ENCODE measurements at places on chromosomes 6 and 20.

DNA sequence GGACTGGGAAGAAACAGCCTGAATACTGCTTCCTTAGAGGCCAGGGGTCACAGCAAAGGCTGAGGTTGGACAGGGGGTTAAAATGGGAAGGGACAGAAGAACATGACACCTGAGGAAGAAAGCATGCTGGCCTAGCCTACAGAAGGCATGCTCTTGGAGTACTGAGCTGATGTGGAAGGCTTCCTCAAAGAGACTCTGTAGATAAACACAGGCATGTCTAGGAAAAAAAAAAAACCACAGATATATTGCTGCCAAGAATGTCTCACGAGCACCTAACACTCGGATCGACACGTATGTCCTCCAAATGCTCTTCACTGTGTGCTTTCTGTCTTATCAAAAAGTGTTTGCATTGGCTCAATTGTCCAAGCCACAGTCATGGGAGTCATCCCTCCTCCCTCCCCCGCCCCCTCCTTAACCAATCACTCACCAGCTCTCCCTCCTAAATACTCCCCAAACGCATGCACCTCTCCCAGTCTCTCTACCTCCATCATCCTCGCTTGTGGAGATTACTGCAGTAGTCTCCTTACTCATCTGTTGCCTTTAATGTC is 101.1 kb upstream of the LRFN2 start:
- no peak for DNase-seq

DNA sequence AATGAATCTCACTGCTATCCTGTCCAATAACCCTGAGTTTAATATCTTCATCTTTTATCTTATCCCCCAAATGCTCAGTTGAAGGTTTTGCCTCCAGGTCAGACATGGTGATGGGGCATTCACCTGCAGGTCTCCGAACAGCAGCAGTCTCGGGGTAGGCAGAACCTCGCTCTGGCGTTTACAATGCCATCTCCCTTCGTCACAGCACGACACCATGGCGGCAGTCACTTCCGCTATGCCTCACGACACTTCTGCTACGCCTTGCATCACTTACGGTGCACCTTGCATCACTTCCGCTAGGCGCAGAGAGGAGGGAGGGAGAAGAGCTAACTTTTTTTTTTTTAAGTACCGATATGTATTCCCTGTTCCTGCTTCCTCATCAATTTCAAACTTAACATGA is 194.9 kb downstream of the BCAS1 start:
- DNase-seq: no peak

- no peak for DNase-seq
Observed at GRCh38 chr6:115896538-115897129, 164.1 kb downstream of the FRK start.

DNA sequence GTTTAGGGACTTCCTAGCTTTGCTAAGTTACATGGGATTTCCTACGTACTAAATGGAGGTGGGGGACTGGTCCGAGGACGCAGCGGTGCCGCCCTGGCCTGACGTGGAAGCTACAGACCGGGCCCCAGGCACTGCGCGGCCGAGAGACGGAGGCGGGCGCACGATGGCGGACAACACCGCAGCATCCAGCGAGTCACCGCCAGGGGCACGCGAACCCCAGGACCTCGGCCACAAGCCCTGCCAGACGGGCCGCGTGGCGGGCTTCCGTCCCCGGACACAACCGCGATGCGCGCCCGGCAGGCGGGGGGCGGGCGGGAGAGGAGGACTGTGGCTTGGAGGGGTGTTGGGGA is 1516.9 kb upstream of the DEFB115 start:
- DNase-seq: no peak

DNA sequence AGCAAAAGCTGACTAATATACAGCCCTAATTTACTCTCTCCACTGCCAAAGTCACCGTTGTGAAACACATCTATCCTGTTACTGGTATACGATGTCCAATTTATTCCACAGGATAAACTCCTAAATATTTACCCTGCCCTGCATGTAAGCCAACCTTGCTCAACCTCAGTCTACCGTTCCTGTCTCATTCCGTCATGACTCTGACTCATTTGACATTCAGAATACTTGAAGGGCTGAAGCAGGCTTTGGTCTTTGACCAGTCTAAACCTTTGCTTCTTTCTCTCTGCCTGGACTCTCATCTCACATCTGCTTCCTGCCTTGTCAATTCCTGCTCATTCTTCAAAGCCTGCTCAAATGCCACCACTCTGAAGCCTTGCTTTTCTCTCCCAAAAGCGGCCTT is 157.5 kb downstream of the SCP2D1 start:
- DNase-seq: no peak

- peak; percentile 62 for DNase-seq
Observed at GRCh38 chr20:2701671-2702081, 9.1 kb downstream of the EBF4 start.

DNA sequence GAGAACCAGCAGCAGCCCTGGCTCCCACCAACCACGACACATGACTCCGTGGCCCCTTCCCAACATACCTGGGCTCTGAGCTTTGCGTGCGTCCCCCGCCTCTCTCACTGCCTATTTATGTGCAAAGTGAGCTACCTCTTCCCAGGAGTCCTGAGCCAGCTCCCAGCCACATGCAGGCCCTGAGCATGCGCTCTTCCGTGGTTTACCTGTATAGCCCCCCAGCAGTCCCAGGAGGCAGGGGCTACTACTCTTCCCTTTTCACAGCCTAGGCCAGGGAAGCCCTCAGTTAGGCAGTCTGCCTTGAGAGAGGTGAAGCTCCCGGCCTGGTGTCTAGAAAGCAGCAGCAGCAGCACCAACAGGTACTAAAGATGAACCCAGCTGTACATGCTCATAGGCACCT is 114.8 kb upstream of the CDYL start:
- DNase-seq: no peak

DNA sequence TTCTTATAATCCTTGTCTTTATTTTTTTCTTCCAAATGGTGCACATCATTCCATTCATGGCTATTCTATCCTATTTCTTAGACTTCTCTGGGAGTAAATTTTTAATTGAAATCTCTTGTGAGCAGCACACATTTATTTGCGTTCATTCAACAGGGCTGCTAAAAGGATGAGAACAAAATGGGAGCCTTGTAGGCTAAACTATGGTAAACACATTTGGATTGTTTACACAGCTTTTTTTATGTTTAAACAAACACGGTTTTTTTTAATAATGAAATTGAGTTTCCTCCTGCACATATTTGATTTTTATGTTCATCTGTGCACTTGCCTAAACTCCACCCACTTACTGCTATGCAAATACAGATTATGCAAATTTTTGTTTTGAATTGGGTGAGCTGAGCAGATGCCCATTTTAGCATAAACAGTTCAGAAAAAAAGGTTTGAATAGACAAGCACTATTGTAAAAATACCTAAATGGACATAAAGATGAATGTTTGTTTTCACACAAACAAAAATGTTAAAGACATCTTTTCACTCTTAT is 92.0 kb downstream of the OLIG3 start:
- no peak for DNase-seq

DNA sequence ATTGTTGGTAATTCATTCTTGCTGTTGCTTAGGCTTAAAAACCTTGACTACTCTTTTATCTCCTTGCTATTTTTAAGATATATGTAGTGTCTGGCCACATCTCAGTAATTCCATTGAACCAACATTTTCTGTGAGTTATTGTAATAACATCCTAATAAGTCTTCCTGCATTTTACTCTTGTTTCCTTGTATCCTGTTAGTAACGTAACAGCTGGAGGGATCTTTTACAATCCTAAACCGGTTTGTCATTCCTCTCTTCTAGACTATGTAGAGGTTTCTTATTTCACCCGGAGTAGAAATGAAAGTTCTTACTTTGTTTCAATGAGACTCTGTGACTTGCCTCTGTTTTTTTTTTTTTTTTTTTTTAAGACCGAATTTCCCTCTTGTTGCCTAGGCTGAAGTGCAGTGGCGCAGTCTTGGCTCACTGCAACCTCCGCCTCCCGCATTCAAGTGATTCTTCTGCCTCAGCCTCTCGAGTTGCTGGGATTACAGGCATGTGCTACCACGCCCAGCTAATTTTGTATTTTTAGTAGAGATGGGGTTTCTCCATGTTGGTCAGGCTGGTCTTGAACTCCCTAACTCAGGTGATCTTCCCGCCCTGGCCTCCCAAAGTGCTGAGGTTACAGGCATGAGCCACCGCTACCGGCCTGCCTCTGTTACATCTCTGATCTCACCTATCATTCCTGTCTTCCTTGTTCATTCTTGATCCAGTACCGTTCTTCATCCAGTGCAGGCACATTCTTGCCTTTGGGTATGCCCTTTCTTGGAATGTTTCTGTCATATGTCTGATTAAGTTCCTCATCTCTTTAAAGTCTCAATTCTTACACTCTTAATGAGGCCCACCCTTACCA is 44.7 kb downstream of the NCOA3 start:
- no peak for DNase-seq

- no peak for DNase-seq
Observed at GRCh38 chr6:141705431-141705830, 427.3 kb upstream of the GJE1 start.

DNA sequence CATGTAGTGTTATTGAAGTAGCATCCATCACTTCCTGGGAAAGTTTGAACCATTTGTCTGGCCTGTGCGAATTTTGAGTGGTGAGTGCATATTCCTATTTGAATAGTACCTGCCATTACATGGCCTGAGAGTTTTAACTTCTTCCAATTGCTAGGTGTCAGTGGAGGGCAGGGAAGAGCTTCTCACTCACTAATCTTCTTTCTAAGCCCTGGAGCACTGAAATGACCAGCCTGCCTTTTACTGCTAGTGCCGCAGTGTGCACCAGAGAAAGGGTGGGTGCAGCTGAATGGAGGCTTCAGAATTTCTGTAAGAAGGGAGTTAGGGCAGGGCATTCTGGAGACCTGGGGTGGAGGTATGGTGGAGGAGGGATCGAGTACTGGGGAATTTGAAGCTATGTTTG is 45.5 kb downstream of the RNF144B start:
- DNase-seq: no peak

DNA sequence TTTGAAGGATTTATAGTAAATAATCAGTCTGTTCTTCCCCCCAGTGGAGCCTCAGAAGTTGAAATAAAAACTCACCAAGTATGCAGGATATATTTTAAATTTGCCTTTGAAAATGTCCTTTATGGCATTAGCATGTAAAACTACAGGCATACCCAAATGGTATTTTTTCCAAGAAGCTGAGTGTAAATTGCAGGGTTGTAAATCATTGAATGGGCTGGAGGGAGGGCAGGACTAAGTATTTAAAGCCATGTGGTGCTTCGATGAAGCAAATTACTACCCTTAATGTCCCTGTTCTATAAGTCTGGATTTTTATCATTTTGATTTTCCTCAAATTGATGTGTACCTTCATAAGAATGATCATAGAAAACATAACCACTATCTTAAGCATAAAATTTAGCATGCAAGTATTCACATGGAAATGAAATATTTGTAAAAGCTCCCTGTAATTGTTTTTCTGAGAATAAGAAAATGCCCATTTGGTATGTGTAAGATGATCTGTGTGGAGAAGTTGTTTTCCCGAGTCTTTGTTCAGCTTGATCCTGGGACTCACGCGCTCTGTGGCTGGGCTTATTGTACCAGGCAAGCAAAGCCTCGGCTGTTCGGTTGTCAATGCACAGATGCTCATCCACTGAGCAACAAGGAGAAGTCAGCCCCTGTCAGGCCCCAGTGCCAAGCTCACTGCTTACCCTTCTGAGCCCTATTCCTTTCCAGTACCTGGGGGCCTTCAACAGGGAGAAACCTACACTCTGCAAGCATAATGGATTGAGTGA is 66.7 kb downstream of the CD164 start:
- DNase-seq: no peak

DNA sequence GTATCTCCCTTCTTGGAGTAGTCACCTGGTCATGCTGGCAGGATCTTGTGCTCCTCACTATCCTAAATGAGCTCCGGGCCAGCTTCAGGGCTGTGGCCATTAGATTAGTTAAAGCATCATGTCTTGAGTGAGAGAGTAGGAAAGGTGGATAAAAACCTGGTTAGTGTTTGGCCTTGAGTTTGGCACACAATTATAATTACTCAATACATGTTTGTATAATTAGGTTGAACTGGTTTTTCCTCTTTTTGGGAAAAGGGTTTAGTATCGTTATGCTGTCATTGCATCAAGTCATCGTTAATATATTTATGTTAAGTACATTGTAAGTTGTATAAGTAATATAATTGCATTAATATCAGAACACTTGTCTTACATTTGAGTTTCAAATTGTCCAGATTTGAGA is 126.3 kb downstream of the CDKAL1 start:
- no peak for DNase-seq

DNA sequence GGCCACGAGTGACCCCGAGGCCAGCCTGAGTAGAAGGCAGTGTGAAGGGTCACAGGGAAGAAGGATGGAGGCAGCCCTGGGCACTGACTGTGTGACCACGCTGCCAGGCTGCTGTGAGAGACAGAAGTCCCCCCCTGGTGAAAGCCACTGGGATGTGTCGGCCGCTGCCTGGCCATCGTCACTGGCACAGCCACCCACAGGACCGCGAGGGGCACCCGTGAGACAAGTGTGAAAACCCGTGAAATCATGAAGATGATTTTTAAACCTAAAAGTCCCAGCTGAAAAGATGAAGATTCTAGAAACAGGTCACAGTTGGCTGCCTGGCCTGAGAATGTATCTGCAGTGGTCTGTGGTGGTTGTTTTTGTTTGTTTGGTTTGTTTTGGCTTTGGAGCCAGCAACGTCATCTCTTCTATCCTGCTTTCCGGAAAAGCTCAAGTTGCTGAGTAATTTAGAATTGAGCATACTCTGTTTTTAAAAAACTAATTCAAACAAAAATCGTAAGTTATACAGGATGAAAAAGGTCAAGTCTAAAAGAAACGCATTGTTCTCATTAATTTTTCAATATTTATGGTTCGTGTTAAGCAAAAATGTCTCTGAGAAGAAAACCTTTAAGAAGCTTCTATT is 94.7 kb downstream of the HUS1B start:
- DNase-seq: no peak

DNA sequence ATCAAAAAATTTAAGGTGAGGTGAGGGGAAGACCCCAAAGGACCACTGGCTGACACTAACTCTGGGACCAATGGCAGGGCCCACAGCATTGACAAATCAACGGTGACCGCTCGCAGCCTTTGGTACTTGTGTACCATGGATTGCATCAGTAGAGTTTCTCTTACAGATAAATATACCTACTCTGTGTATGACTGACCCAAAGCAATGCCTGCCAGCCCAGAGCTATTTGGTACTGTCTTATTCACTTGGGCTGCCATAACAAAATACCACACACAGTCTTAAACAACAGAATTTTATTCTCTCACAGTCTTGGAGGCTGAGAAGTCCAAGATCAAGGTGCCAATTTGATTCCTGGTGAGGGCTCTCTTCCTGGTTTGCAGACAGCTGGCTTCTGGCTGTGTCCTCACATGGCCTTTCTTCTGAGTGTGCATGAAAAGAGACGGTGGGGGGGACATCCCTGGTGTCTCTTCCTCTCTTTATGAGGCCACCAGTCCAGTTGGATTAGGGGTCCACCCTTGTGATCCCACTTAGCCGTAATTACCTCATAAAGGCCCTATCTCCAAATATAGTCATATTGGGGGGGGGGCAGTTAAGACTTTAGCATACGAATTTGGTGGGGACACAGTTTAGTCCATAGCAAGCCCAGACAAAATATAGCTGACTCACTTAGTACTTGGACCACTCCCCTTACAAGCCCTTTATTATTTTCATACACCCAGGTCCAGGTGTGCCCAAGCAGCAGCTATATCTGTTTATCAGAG is 336.3 kb downstream of the CD83 start:
- no peak for DNase-seq
